Forelimb muscle (tissue), 1 donor: ENCODE measurements at places on chromosomes 7 and 10. TPM values are rescaled to one million over a fixed set of nuclear protein-coding genes. Genes with fewer than 3 reads are reported as not detected.

Gene CCDC136
- 22.9 TPM for polyA plus RNA-seq

Gene MAGI2
- 3.7 TPM for polyA plus RNA-seq

DNA sequence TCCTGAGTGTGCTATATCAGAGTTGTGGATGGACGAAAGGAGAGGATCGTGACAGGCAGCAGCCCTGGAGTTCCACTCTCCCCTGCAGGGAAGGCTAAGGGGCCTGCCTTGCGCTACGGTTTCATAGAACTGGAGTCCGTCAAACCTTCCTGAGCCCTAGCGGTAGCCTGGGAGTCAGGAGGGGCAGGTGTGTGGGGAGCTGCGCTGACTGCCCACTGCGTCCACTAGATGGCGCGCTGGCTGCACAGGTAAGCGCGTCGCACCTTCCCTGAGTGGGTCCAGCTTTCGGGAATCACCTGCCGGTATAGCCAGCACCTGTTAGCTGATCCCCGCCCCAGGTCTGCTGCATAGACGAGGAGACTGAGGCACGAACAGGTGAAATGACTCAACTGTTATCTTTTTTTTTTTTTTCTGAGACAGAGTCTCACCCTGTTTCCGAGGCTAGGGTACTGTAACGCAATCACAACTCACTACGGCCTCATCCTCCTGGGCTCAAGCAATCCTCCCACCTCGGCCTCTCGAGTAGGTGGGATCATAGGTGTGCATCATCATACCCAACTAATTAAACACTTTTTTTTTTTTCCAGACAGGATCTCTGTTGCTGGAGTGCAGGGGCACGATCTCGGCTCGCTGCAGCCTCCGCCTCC is 20.2 kb upstream of the BAIAP2L1 start:
- DNase-seq, result no peak

GRCh38 chr7:74708569-74709275 is 51.2 kb downstream of the GTF2I start:
- no peak for DNase-seq

DNA sequence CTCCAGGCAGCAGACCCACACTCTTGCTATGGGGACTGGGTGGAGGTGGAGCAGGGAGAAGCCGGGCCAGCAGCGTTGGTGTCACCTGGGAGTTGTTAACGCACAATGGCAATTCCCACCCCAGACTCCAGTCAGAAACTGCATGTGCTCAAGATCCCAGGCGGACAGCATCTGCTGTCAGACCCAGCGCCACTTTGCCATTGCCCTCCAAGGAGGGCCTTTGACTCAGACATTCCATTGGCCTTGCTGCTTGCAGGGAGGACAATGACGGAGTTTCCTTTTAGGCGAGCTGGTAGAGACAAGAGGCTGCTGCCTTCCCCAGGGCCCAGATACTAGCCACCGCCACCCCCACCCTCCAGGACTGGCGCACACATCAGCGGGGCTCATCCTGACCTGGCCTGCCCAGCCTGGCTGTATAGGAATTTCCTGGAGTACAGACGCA is 34.5 kb downstream of the ZNF775 start:
- DNase-seq, result no peak

DNA sequence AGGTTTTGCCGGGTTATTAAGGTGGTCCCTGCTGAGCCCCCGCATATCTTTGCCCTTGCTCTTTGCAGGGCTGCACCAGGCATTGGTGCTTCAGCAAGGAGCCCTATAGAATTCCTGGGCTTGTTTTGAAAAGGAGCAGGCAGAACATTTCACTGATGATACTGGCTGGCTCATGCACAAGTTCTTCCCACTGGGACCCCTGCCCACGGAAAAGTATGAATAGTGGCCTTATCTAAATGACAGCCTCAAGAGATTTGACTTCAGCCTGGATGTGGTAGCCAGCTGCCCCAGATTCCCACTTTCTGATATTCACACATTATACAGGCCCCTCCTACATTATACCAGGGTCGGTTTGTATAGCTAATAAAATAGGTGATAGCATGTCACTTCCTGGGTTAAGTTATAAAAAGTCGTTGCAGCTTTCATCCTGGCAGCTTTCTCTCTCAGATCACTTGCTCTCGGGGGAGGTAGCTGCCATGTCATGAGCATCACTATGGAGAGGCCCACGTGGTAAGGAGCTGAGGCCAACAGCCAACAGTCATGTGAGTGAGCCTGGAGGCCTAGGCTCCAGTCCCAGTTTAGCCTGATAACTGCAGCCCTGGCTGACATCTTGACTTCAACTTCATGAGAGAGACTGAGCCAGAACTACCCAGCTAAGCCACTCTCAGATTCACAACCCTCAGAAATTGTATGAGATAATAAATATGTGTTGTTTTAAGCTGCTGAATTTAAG is 16.8 kb upstream of the CRTAC1 start:
- DNase-seq, result no peak

DNA sequence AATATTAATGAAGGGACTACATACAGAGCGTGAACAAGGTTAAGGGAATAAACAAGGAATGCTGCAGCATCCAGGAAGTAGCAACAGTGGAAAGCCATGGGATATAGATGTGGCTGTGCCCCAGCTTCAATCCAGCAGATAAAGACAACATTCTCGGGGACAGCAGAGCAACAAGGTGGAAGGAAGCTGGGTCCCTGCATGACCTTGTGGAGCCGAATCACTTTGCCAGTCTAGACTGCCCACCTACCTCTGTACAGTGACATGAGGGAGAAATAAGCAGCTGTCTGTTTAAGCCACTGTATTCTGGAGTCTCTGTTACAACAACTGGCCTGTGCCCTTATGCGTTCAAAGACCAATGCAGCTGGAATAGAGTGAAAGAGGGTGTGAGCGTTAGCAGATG is 30.1 kb upstream of the SAMD8 start:
- DNase-seq, result no peak

DNA sequence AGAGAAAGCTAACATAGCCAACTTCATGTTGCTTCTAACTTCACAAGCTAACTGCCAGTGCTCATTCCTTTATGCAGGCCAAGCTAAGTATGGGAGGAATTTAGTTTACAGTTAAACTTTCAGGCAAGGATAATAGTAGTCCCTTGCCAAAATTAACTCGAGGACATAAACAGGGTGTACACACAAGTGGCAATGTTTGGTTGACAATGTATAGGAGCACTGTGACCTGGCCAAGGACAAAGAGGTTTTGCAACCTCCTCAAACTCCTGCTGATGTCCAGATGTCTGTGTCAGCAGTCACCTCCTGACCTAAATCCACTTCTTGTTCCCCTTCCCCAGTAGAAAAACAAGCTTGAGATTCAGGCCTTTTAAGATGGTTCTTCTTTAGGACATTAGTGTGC is 494.6 kb upstream of the KLF6 start:
- DNase-seq, result no peak

GRCh38 chr10:103690281-103690680 is 165.1 kb downstream of the SH3PXD2A start:
- DNase-seq, result no peak

- no peak for DNase-seq
Observed at GRCh38 chr7:100221767-100222444, 2.2 kb downstream of the PVRIG start.
